HepG2 (cell line): ENCODE measurements at places on chromosomes 5 and 9. TPM values are rescaled to one million over a fixed set of nuclear protein-coding genes. Genes with fewer than 3 reads are reported as not detected.

Gene EGFLAM
- not detected in 2 replicates for total RNA-seq

Gene OR1Q1
- total RNA-seq, result not detected in 2 replicates

Gene RPL12
- 1,551 and 1,660 TPM in 2 replicates for total RNA-seq

Gene ARID3C
- not detected in 2 replicates for total RNA-seq

Gene TEK
- total RNA-seq, result not detected in 2 replicates

Gene C9
- total RNA-seq, result not detected in 2 replicates

Gene CCL27
- total RNA-seq, result not detected in 2 replicates

Gene HRH2
- not detected in 2 replicates for total RNA-seq

Gene INSL4
- not detected in 2 replicates for total RNA-seq

Gene DCTN3
- 27.4 and 30.8 TPM in 2 replicates for total RNA-seq

Gene SHB
- total RNA-seq, result 14.7 and 19.4 TPM in 2 replicates

Gene TMC1
- total RNA-seq, result 0.02 TPM in 1 of 2 replicates, not detected in the other
